ENCODE measurements at places on chromosomes 7 and 10. TPM values are rescaled to one million over a fixed set of nuclear protein-coding genes. Genes with fewer than 3 reads are reported as not detected.

ARID5B gene
- 7.0 TPM for total RNA-seq

- no peak overlapping the region for H3K4me3 ChIP-seq
- no peak overlapping the region for H3K27ac ChIP-seq
- no peaks in the 10 kb centered on the region for H3K36me3 ChIP-seq
- peaks cover 6% of the 10 kb centered on the region for H3K4me1 ChIP-seq
- DNase-seq = no peak
Observed at GRCh38 chr7:140084142-140084655, 21.4 kb upstream of the PARP12 start.

GRCh38 chr7:55365205-55365674 lies at the start of gene LANCL2:
LANCL2 (plus strand) TSS chr7:55365337; CDS start chr7:55366026, 689 bp downstream.
- no peaks in the 10 kb centered on the region for H3K36me3 ChIP-seq
- H3K4me1 ChIP-seq = peaks cover 22% of the 10 kb centered on the region
- H3K4me3 ChIP-seq = peak within 1 kb of the TSS; percentile 69
- DNase-seq = peak; percentile 62

SLC13A1 gene
- total RNA-seq = not detected

DNA sequence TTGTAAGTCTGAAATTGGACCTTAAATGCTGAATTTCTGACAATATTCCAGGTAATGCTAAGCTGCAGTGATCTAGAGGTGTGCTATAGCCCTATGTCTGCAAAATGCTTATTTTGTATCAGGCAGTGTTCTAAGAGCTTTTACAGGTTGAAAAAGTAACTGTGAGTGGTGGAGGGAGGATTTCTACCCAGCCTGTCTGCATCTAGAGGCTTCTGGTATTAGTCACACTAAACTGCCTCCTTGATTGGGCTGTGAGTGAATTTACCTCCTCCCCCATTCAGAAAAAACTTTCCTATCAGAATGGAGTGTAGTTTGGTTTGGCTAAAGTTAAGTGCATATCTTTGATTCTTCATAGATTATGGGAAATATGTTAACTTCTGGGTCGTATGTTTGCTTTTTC lies 56.8 kb downstream of the BBS9 start:
- H3K27me3 ChIP-seq = no peaks in the 10 kb centered on the region
- no peak for DNase-seq
- no peaks in the 10 kb centered on the region for H3K36me3 ChIP-seq
- H3K4me1 ChIP-seq = no peaks in the 10 kb centered on the region
- no peak overlapping the region for H3K4me3 ChIP-seq
- no peak overlapping the region for H3K27ac ChIP-seq
